ENCODE measurements at places on chromosomes 2 and 18.

DNA sequence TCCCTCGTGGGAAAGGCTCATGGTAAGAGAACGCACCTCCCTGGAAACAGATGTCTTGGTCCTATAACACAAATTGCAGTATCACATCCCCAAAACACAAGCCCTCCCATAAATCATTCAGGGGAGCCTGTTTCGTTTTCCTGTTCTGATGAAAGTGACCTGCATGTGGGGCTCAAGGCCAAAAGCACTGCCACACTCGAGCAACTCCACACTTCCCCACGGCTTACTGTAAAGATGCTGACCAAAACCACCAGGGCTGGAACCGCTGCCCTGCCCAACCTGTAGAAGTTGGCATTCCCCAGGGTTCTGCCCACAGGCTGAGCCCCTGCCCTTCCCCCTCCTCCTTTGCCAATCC lies 139.7 kb downstream of the BCL11A start:
- DNase-seq = no peak

GRCh38 chr2:20410556-20411277 lies 36.2 kb upstream of the RHOB start:
- DNase-seq = no peak

DNA sequence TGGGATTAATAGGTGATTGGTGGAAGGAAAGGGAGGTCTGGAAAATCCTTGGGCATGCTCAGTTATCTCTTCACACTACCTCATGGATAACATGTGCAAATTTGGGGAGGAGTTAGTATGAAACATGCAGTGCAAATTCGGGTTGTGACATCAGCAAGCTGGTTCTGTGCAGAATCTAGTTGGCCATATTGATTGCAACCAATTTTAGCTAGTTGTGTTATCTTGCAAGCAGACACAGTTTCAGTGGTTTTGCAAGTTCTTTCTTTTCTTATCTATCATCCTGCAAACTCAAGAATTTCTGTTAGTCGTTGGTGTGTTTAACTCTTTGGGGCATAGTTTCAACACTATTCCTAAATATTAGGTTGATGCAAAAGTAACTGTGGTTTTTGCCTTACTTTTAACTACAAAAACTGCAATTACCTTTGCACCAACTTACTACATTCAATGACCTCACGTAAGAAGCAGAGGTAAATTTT lies 135.4 kb downstream of the PTH2R start:
- DNase-seq = no peak

GRCh38 chr2:56753182-56753581 lies 569.4 kb downstream of the CCDC85A start:
- DNase-seq = no peak

DNA sequence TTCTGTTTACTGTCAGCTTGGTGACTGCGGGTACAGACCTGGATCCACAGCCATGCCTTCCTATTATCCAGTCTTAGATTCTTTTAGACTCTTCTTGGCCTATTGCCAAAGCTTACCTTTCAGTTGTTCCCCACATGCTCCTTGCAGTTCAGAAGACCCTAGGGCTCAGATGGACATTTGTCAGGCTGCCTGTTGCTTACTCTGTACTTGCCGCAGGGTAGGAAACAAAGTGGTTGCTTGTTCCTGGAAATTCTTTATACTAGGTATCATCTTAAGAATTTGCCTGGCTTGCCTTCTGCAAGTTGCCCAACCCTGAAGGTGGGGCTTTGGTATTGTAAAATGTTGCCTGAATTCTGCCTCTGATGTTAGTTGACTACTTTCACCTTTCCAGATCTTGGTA lies 24.4 kb downstream of the CD28 start:
- no peak for DNase-seq

DNA sequence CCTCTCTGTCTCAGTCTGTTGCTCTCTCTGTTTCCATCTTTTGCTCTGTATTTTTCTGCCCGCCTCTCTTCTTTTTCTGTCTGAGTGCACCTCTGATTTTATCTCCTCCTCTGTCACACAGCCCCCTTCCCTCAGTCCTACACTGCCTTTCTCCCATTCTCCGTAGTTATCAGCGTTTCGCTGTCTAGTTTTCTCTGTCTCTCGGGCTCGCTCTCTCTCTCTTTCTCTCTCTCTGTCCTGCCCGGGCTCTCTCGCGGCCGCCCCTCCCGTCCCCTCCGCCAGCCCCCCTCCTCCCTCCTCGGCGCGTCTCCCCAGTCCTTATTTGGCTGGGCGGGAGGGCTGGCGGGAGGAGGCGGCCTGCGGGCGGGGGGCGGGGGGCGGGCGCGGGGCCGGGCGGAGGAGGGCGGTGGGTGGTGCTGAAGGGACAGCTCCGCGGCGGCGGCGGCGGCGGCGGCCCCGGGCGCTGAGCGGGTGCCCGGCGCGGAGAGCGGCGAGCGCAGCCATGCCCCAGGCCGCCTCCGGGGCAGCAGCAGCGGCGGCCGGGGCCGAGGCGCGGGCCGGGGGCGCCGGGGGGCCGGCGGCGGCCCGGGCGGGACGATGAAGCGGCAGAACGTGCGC lies at the start of gene KCNK3:
KCNK3 (plus strand) TSS at position 444 of the 618 bp plus-strand sequence; CDS start at position 598, 154 bp downstream.
- DNase-seq = no peak

DNA sequence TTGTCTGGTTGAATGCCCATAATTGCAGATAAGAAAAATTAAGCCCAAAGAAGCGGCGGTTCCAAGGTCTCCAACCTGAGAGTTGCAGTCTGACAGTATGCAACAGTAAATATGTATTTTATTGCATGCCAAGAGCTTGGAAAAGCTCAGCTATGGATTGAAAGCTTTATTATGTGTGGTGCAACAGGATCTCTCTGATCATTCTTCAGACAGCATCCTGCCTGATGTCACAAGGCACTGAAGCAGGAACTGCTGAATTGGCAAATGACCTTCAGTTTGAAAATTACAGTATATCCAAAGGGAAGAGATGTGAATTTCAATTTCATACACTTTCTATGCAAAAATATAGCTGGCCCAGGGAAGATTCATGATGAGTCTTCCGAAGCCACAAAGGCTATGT lies 42.5 kb downstream of the DOCK10 start:
- no peak for DNase-seq

GRCh38 chr2:109260886-109261700 lies 132.1 kb downstream of the SH3RF3 start:
- peak; percentile 37 for DNase-seq

- DNase-seq = no peak
These were observed 9.8 kb downstream of the FEV start for GRCh38 chr2:218975060-218975777.

DNA sequence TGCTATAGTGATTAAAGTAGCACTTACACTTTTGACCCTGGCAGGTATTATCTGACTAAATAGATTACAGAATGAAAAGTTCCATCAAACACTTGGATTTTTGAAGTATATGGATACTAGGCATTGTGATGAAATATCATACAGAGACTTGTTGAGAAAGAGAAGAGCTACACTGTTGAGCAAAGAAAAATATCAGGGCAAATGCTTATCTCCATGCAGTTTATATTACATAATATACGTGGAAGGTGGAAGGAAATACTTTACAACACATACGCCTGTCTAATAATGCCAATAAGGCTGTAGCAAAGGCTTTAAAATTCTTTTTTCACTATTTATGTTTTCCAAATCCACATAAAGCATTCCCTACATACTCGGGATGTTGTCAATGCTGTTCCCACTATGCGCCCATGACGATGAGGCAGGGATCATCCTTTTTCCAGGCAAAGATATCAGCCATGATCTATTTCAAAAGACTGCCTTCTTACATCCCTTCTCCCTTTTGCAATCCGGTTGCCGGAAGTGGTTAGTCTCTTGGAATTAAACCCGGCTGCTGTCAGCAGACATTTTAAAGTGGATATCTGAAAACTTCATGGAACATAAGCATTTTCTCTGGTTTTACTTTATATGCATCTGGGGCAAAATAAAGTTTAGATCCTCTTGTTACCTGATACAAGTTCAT lies 92.6 kb upstream of the ITGA4 start:
- peak; percentile 33 for DNase-seq

- no peak for DNase-seq
These were observed 62.5 kb downstream of the RPRM start for GRCh38 chr2:153416071-153416470.

GRCh38 chr18:4758980-4759379 lies 303.9 kb upstream of the DLGAP1 start:
- no peak for DNase-seq

- no peak for DNase-seq
These were observed 34.8 kb downstream of the TOGARAM2 start for GRCh38 chr2:29015701-29016470.

GRCh38 chr2:202508686-202509085 lies 126.1 kb upstream of the FAM117B start:
- DNase-seq = no peak

DNA sequence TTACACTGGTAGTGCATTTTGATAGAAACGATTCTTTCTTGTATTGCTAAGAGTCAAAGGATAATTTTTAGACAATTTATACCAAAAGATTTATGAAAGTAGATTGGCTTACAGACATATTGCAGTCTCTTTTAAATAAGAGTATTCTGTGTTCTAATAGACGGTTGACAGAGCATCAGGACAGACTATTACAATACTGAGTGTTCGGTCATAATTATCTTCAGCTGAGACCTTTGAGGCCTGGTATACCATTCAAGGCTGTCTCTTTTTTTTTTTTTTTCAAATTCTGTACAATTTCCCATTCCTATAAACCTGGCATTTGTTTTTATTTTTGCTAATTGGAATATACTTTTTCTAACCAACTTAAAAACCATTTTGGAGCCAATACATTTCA lies 140.6 kb upstream of the NOSTRIN start:
- no peak for DNase-seq

GRCh38 chr18:34710934-34711333 lies 836 bp downstream of the DTNA start:
- peak; percentile 72 for DNase-seq

DNA sequence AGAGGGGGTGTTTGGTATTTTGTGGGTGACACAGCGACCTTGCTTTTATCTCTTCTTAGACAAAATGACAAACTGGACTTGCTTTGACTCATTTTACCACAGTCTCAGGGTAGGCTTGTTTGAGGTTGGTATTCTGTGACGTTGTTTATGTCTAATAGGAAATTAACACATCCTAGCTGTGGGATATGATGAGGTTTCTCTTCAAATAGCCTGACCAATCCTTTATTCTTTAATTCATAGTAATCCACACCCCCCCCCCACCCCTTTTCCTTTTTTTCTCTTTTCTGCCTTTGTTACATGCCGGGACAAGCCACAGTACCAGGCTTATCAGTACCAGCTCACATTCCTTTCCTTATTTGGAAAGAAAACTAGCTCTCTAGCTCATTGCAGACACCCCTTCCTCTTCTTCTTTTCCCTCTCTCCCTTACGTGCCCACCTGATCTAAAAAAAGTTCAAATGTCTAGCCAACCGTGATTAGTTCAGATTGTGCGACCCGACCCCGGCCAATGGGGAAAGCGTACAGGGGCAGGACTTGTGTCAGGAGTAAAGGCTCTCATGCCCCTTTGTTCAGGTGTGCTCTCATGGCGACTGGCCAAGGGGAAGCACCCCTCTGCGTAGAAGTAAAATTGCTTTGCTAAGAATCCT lies 52.2 kb upstream of the PTPRM start:
- DNase-seq = no peak

Data from fibroblast of mammary gland (primary cell).